Astrocyte of the spinal cord (primary cell): ENCODE measurements at places on chromosomes 3 and 15.

DNA sequence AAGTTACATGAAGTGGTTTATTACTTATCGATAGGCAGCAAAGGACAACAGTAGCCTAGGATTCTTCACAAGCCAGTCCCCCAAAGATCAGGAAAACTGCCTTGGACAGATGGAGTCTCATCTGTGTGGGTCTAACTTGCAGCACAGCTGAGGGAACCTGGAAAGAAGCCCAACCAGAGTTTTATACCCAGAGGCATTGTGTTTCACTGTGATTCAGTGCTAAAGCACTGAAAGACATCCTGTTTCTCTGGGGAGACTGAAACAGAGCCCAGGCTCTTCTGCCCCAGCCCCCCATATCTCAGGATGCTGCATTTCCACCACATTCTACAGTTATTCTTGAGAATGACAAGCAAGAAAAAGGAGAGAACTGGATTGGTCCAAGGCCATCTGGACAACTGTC, 48.2 kb upstream of the PYDC2 start:
- DNase-seq: peak; percentile 94

- DNase-seq: no peak
Observed at GRCh38 chr3:190279690-190280089, 42.6 kb downstream of the CLDN1 start.

DNA sequence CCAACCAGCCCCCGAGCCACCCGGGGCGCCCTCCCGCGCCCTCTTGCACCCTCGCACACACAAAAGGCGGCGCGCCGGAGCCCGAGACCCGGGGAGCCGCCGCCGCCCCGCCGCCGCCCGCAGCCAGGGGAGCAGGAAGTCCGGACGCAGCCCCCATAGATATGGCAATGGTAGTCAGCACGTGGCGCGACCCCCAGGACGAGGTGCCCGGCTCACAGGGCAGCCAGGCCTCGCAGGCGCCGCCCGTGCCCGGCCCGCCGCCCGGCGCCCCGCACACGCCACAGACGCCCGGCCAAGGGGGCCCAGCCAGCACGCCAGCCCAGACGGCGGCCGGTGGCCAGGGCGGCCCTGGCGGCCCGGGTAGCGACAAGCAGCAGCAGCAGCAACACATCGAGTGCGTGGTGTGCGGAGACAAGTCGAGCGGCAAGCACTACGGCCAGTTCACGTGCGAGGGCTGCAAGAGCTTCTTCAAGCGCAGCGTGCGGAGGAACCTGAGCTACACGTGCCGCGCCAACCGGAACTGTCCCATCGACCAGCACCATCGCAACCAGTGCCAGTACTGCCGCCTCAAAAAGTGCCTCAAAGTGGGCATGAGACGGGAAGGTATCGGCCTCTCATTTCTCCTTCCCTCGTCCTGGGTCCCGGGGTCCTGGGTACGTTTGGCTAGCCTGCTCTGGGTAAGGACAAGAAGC, 1.6 kb downstream of the NR2F2 start:
- DNase-seq: peak; percentile 44

GRCh38 chr15:58440158-58440910, 8.5 kb downstream of the LIPC start:
- DNase-seq: peak; percentile 12

- DNase-seq: peak; percentile 80
Observed at GRCh38 chr15:40102897-40103858, 5.5 kb downstream of the BMF start.
